ENCODE measurements at places on chromosomes 11 and 22.

GRCh38 chr11:16418428-16419097 lies 62.2 kb upstream of the SOX6 start:
- DNase-seq: no peak

DNA sequence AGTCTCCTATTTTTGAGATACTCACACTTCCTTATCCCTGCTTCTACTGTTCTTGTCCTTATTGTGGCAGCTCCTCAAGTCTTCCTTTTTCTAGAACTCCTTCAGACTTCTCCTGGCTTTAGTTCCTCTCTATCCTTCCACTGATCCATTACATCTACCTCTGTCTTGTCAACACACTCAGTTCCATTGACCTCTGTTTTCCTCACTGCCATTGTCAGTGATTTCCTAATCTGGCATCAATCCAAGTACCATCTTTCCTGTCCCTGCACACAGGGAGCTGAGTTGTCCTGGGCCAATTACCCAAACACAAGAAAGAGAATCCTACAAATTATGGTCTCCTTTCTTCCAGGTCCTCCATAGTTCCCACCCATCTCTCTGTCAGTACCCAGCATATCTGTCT lies 27.9 kb upstream of the RIC3 start:
- DNase-seq: peak; percentile 18

GRCh38 chr11:126340960-126341606 lies 14.4 kb upstream of the ST3GAL4 start:
- DNase-seq: no peak

- no peak for DNase-seq
These were observed 382 bp downstream of the IMMP1L start for GRCh38 chr11:31509051-31509428.

DNA sequence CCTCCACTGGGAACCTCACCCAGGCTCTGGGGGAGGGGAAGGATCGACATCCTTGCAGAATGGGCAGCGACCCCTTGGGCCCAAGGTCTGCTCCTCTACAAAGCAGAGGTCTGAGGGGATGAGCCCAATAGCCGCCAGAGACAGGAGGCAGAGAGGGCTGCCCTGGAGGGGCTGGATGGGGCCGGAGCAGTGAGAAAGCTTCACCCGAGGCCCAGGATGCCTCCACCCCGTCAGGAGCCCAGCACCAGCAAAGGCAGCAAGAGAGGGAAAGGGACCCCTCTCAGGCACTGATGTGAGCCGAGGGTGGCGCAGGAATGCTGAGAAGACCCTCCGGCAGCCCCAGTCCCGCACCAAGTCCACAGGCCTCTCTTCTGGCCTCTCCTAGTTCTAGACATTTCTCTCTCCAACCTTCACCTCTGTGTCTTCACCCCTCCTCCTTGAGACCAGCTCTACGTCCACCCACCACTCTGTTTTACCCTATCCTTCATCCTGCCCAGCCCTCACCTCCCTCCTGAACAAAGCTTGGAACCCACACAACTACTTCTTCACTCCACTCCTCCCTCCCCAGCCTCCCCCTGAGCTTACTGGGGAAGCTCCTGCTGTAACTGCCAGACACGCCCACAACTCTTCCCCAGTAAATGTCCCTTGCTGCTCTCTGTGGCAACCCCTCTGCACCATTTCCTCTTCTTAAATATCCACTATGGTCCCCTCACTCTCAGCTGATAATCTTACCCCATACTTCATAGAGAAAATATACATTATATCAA lies 131.9 kb downstream of the MPPED1 start:
- DNase-seq: peak; percentile 7

DNA sequence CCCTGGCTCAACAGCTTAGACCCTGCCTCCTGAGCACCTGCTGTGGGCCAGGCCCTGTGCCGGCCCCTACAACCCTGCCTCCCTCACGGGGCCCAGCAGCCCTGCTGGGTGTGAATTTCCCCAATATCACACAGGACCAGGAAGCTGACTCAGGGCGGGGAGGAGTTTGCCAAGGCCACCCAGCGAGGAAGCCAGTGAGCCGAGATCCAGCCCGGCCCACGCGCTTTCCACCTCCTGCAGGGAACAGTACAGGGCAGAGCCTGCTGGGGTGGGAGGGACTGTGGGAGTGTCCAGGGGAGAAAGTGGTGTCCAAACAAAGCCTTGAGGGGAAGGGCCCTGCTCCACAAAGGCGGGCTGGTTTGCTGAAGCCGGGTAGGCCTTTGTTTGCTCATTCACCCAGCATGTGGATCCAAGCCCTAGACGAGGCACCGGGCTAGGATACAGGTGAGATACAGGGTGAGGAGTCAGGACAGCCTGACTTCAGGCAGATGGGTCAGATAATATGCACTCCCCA lies 26.8 kb downstream of the RPL3 start:
- peak; percentile 98 for DNase-seq

DNA sequence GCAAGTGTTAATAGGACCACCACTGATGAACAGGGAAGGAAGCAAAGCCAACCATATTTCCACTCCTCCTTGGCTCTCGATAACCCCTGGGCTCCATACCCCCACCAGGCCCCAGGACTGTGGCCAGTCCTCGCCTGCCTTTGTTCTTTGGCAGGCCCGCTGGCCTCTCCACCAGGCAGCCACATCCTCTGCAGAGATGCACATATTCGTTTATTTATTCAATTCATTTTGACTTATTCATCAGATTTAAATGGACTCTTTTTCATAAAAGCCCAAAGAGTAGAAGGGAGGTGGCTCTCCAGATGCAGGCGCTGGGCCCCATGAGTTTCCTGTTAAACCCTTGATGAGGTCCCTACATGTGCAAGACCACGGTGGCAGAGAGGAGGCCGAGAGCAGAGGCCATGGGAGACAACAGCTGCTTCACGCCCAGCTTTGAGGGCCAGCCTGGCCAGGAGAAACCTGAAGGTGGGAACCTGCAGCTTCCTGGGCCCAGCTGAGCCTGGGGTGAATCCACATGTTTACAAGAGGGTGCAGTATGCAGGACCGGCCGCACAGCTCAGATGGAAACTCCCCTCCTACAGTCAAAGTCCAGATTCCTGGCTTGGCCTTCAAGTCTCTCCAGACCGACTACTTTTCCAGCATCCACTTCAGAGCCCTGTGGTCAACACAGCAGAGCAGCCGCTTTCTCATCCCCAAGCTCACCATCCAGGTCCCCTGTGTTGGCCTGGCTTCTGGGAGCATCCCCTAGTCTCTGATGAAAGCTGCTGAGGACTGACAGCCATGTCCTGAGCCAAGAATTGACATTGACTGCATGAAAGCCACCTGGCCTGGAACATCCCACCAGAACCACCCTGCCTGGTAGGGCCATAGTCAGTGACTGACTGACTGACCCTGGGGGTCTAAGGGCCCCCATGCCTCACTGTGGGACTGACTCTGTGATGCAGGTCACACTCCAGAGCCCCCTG lies 39.7 kb upstream of the CCND1 start:
- DNase-seq: no peak

DNA sequence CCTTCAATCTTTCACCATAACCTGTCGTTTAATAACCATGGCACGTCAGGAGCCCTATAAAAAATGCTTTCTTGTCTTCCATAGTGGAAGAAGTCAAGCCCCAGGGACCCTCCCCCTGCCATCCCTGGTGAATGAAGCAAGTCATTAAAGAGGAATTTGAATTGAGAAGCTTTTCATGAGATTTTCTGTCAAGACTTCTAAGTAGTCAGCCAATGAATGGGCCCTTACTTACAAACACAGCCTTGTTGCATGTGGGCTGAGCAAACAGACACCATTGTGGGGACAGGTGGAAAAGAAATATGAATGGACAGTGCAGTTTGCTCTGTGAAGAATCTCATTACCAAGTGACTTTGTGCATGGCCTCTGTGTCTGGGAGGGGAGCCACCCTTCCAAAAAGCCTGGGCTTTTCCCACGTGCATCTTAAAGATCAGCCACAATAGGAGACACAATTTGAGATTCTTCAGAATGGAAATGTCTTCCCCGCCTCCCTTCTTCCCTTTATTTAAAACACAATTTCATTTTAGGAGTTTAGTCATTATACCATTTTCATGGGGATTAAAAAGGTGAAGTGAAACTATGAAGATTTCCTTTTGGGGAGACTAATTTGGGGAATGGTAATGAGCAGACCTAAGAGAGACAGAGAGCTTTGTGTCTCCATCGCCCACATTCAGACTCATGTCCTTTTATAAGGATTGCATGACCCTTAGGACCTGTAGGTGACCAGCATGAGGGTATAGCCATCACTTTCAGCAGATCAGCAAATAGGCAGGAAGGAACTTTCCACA lies 152.0 kb downstream of the LRRC4C start:
- DNase-seq: peak; percentile 1

DNA sequence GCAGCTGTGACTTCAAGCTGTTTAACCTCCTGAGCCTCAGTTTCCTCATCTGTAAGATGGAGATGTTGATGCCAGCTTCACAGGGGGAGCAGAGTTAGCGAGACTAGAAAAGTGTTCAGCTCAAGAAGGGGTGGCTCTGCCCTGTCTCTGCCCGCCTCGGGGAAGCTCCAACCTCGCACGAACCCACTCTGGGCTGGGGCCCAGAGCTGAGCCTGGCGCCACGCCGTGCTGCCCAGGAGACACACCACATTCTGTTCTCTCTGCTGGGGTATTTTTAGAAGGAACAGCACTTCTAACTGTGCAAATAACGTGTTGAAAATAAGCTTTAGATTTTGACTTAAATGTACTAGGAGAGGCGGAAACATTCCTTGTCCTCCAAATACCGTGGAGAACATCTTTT lies 74.1 kb downstream of the PHF21B start:
- no peak for DNase-seq

GRCh38 chr11:1730059-1730629 lies 20.3 kb downstream of the IFITM10 start:
- no peak for DNase-seq

DNA sequence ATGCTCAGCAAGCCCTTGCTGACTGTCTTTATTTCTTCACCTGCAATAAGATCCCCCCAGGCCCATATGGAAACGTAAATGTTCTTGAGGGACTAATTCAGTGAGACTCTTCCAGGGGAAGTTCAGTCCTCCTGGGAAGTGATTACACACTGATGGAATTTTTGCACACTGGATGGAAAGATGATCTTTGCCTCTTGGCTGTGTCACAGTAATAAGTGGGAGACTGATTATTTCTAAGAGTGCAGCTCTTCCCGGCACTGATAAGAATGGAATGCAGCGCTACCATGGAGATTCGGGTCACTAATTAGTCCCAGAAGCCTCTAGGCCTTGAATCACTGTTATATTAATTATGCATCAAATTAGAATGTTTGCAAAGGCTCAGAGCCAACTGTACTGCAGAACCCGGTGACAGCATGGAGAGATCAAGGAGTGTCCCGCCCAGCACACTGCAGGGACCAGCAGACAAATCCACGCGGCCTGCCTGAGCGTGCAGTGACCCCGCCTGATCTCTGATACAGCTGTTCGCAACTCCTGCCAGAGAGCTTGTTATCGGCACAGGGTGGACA lies 178.3 kb downstream of the SNX19 start:
- DNase-seq: no peak

GRCh38 chr11:58994171-58994570 lies 54.9 kb downstream of the GLYATL1 start:
- no peak for DNase-seq

DNA sequence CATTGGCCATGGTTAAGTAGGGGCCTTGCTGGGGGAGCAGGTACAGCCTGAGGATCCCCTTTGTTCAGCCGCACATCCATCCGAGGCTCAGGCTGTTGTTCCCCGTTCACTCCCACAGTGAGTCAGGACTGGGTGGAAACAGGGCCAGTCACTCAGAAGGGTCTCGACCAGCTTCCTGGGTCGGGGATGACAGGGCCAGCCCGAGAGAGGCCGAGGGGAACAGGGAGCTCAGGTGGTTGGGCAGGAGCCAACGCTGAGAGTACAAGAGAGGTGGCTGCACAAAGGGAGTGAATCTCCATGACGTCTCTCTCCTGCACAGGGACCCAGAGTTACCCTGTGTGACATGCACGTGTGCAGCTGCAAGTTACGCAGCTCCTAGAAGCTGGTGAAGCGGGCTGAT lies 97.2 kb upstream of the SHANK2 start:
- no peak for DNase-seq

DNA sequence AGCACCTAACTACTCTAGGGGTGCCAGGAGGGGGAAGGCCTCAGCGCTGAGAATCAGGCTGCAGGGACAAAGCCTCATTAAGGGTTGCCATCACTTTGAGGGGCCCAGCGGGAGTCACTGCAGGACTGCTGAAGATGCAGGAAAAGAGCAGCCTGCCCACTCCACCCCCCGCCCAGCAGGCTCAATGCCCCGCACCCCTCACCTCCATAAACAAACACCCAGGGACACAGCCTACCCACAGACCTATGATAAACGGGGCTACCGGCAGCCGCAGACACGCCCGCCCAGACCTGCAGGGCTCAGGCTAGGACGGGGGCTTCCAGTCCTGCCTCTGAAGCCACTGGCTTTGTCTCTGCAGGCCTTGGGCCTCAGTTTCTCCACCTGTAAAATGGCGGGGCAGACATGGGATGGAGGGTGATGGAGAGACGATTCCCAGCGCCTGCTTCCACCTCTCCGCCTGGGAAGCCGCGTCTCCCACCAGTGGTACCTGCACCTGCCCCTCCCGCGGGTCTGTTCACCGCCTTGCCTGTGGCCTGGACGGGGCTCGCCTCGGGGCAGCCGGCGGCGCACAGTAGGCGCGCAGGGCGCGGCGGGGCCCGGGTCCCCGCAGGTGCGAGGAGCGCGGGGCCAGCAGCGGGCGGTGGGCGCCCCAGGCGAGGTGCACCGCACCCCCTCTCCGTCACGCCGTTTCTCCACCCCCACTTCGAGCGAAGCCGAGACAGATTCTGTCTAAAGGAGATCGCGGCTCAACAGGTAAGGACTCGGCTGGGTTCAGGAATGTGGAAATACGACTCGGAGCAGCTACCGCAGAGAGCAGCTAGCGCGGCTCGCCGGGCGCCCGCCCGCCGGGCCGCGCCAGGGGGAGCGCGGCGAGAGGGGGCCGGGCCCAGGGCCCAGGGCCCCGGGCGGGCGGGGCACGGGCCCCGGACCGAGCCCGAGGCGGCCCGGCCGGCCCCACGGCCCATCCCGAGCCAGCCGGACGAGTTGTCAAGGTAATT lies 1.5 kb downstream of the WNT7B start:
- no peak for DNase-seq

- no peak for DNase-seq
These were observed 98.5 kb downstream of the SMCO4 start for GRCh38 chr11:93444617-93445073.

DNA sequence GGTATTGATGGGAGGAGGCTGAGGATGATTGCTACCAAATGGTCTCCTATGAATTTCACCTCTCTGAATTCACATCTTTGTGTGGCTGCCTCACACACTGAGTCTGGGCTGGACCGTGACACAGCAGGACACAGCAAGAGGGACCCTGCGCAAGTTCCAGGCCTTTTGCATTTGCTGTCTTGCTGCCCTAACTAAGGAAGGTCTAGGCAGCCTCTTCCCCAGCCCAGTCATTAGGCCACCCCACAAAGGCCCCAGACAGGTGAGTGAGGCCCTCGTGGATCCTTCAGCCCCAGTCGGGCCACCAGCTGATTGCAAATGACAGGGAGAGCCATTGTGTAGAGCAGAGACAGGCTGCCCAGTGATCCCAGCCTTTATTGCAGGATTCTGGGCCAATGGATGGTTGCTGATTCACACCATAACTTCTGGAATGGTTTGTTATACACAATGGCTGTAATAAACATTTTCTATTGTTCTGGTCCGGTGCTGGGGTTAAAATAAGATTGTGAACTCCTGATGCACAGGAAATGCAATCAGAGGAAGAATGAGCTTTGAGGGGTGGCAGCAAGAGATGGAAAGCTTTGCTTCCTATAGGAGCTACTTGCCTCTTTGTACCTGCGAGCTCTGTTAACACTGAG lies 28.5 kb upstream of the CSNK2A3 start:
- DNase-seq: no peak

GRCh38 chr11:61131998-61132555 lies 29.1 kb downstream of the VPS37C start:
- no peak for DNase-seq

GRCh38 chr22:25704701-25705100 lies 37.3 kb upstream of the MYO18B start:
- no peak for DNase-seq

Data from suppressor macrophage (primary cell).